H9 (cell line): ENCODE measurements at places on chromosomes 12 and 14. TPM values are rescaled to one million over a fixed set of nuclear protein-coding genes. Genes with fewer than 3 reads are reported as not detected.

Gene PPP1R36
- 0.50 and 0.66 TPM in 2 replicates for total RNA-seq

DNA sequence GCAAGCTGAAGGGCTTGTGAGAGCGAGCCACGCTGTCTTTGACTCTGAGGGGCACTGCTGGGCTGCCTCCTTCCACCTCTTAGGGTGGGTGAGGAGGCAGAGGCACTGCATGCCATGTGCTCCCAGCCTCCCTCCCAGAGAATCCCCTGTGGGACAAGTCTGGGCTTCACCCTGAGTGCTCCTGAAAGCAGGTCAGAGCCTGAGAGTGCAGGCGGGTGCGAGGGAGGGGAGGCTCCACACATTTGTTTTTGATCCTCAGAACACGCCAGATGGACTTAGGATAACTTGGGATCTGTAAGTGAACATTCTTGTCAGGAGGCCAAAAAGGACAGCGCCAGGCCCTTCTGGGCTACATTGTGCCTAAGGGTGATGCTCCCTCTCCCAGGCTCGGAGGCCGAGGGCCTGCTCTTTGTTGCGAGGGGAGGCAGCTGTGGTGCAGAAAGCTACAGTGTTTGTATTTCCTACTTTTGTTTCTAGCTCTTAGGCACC, 155.4 kb downstream of the TMX1 start:
- no peaks in the 10 kb centered on the region for H3K4me1 ChIP-seq
- H3K27me3 ChIP-seq: no peaks in the 10 kb centered on the region
- H3K4me3 ChIP-seq: no peak overlapping the region
- peak; percentile 38 for DNase-seq
- H3K36me3 ChIP-seq: no peaks in the 10 kb centered on the region
- H3K27ac ChIP-seq: no peak overlapping the region

- H3K4me1 ChIP-seq: no peaks in the 10 kb centered on the region
- H3K4me3 ChIP-seq: no peak overlapping the region
- no peaks in the 10 kb centered on the region for H3K27me3 ChIP-seq
- peaks cover 4% of the 10 kb centered on the region; the same call in 1 of the 2 replicates for H3K36me3 ChIP-seq
- H3K27ac ChIP-seq: no peak overlapping the region
- no peak for DNase-seq
Measured at GRCh38 chr12:9039397-9039977, 50.1 kb downstream of the KLRG1 start.

DNA sequence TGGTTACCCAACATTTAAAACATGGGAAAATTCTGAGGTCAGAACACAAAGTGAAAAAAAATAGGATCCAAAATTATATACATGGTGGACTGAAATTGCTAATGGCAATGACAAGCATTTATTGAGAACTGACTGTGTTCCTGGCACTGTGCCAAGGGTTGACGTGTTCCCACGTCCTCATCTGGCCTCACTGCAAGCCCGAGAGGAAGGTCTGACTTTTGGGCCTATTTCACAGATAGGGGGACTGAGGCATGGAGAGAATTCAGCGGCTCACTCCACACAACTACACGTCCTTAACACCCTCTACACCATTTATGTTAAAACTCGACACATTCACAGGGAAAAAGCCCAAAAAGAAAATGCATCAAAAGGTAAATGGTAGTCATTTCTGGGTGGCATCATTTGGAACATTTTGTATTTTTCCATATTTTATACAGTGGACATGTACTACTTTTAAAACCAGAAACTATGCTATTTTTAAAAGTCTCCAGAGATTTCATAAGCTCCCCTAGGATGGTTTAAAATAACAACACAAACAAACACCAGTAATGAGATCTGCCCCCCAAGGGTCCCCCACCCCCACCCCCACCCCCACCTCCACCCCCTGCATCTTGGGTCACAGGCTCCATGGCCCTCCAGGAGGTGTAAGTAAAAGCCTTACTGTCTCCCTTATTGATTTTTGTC, 27.7 kb downstream of the CLMN start:
- no peaks in the 10 kb centered on the region for H3K27me3 ChIP-seq
- no peak overlapping the region for H3K4me3 ChIP-seq
- peak; percentile 18 for DNase-seq
- H3K27ac ChIP-seq: no peak overlapping the region
- H3K36me3 ChIP-seq: peaks cover 3% of the 10 kb centered on the region; the same call in 2 of the 3 replicates
- 0 out of 2 replicates have a peak, but pooled peaks cover 5% of the 10 kb centered on the region for H3K4me1 ChIP-seq

DNA sequence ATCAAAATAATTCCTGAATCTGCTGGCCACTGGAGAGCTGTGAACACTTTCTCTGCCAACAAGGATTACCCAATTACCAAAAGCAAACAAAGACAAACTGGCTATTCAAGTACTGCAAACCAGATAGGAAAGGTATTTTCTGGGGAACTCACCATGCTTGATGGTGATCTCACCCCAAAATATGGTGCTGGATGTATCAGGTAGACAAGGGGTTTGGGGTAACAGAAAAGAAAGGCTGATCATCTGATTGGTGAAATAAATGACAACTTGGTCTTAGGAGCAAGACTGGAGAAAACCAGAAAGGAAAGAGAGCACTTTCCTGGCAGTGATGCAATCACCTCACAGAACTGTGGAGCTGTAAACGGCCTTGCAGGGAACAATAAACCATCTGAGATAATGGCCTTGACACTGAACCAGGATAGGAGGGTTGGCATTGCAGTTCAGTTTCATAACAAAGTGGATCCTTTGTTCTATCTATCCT, 31.0 kb upstream of the NPFF start:
- H3K27me3 ChIP-seq: no peaks in the 10 kb centered on the region
- DNase-seq: no peak
- peaks cover 32% of the 10 kb centered on the region for H3K36me3 ChIP-seq
- H3K4me1 ChIP-seq: no peaks in the 10 kb centered on the region
- H3K4me3 ChIP-seq: no peak overlapping the region
